ENCODE measurements at places on chromosomes 12 and 14.

DNA sequence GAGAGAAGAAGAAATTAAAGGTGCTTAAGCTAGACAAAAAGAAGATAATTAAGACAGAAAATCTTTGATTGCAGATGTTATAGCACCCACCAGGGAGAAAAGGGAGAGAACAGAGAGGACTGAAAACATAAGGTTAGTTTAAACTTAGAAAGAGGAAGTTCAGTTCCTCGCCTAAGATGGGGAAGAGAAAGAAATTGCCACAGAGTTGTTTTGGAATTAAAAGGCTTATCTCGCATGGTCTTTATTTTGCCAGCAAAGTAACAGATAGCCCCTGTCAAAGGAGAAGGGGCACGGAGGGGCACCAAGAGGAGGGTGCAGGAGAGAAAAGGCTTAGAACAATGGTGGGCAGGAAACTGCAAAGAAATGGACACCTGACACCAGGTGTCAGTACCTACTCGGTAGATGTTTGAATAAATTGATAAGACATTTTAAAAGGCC, 17.8 kb upstream of the OXA1L start:
- DNase-seq, result peak; percentile 48

GRCh38 chr12:58703866-58704265, 216.4 kb downstream of the LRIG3 start:
- DNase-seq, result no peak

DNA sequence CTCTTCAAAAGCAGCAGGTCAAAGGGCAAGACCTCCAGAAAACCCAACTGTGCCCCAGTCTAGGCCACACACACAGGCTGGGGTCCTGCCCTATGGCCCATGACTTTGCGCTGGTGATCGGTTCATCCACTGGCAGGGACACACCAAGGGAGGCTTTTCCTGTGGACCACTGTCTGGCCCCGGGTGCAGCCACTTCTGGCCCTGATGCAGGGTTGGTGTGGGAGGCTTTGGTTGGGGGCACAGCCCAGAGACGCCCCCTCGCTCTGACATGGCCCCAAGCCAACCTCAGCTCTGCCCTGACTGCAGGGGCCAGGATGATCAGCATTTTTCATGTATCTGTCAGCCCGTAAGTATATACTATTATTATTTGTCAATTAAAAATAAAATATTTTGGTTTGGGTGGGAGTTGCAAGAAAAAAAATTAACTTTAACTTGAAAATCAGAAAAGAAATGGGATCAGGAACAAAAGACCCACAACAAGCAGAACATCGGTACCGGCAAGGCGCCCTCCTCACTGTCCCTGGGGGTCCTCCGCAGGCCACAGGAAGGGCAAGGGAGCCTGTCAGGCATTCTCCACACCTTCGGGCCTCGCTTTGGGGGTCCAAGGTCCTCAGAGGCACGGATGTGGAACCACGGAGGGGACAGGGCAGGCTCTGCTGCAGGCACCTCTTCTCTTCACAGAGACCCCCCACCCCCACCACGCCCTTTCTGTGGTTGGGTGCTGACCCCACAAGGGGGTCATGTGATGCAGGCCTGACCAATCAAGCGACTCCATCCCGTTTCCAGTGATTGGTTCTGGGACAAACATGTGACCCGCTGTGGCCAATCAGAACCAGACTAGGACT, 181.5 kb upstream of the SFSWAP start:
- DNase-seq, result no peak

GRCh38 chr12:62379026-62379722, 87.5 kb upstream of the MON2 start:
- no peak for DNase-seq

GRCh38 chr12:52119398-52120254, 40.1 kb downstream of the SMIM41 start:
- DNase-seq, result peak; percentile 31

DNA sequence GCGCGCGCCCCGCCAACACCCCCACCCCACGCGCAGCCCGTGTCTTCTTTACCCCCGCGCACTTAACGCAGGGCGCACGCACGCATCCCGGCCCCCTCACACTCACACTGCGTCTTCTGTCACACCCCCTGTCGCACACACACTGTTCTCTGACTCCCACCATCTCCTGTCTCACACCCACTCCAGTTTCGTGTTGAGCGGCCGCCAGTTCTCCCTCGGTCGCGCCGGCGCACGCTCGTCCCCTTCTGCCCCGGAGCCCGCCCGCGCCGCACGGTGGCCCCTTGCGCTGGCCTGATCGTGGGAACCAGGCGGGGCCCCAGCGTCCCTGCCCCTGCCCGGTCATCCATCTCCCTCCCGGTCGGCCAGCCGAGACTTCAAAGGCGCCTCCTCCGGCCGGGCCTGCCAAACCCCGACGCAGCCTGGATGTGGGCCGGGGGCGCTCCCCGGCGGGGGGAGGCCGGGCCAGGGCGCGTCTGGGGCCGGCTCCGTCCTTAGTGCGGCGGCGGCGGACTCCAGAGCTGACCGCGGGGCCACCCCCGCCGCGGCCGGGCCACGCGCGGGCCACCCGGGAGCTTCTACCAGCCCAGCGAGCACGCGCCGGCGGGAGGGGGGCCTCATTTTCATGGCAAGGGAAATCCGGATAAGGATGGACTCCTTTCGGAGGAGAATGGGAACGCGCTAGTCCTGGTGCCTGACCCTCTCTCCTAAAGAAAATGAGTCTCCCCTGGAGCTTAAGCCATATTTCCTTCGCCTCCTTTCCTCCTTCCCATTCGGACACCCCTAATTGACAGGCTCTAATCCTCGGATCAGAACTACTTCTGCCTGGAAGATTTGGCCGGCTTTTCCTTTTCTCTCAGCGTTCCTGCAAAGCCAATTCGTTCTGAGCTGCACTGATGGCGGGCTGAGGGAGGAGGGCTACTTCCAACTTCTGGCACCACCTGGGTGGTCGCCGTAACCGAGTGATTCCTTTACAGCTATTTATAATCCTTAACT, 82.0 kb upstream of the HMGA2 start:
- no peak for DNase-seq

GRCh38 chr12:17304503-17305347, 698.8 kb upstream of the LMO3 start:
- DNase-seq, result no peak

GRCh38 chr14:59101476-59101875, 87.0 kb upstream of the DAAM1 start:
- no peak for DNase-seq

DNA sequence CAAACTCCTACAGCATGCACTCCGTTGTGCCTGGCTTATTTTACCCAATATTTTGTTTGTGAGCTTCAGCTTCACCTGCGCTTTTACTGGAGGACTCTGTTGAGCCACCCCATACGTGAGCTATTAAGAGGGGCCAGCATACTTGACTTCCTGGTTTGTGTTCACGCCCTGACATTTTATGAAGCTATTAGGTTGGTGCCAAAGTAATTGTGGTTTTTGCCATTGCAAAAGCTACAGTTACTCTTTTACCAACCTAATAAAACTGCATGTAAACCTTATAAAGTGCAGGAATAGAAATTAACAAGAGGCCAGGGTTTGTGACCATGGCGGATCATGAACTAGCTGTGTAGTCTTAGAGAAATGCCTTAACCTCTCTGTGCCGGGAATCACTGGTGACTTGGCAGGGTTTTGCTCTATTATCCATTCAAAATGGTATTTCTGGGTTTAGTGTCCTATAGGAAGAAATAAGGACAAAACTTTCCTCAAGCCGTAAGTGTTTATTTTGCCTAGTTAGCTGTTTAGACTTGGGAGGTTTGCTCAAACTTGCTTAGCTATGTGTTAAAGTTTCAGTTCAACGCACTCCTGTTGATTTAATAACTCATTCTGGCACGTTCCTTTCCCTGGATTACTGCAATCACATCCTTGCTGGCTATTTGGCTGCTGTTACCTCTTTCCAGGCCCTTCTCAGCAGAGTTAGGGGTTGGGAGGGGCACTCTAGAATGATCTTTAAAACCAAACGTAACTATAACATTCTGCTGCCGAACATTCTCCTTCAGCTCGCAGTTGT, 1027.6 kb downstream of the BCL11B start:
- no peak for DNase-seq

- no peak for DNase-seq
These were observed 421.2 kb downstream of the CCDC91 start for GRCh38 chr12:28611449-28611848.

- DNase-seq, result no peak
These were observed 23.4 kb downstream of the CLEC2D start for GRCh38 chr12:9692909-9693308.

- peak; percentile 89 for DNase-seq
These were observed 25.4 kb downstream of the ZBTB42 start for GRCh38 chr14:104826189-104826860.

DNA sequence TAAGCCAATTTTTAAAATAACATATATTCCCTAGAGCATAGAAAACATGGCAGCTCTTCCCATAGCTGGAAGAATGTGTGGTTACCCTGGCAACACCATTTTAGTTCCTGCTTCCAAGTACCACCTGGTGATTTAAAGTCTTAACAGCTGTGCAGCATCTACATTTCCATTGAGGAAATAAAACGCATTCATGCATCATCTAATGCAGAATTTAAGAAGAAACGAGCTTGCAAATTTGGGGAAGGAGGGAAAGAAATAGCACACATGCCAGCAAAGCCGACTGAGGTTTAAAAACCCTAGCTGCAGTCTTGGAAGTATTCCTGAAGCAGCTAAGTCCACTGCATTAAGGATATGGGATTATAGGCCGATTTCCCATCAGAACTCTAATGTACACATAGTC, 22.8 kb upstream of the SLC38A2 start:
- no peak for DNase-seq

DNA sequence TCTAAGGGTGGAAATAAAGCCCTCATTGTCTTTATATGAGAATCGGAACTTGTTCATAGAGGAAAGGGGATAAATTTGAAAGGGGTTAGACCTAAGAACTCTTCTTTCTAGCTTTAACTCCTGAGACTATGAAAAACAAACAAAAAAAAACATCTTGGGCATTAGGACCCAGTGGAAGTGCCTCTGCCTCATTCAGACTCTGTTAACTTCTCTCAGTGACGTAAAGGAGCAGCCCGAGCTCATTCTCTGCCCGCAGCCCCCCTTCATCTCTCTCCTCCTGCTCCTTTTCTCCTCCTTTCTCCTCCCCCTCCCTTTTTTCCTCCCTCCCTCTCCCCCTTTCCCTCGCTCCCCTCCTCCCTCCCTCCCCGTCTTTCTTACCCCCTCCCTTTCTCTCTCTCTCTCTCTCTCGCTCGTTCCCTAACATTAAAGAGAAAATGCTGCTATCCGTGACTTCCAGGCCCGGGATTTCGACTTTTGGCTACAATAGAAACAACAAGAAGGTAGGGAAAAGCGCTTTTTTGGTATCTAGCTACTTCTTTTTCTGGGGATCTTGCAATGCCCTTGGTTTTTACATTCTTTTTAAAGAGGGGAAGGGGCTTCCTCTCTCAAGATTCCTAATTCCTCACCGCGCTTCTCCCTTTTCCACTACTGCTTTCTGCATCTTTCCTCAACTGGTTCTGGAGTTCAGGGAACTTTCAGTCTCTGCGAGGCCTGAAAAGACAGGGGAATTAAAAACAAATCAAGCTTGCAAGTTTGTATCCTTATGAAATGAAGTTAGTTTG, at the start of gene RBMS2:
Gene RBMS2, plus strand, starts transcription at position 231 of the 782 bp plus-strand sequence. Its CDS starts 204 bp downstream, at position 435.
- DNase-seq, result peak; percentile 39

GRCh38 chr14:87000081-87000480, 992.9 kb downstream of the GALC start:
- no peak for DNase-seq

DNA sequence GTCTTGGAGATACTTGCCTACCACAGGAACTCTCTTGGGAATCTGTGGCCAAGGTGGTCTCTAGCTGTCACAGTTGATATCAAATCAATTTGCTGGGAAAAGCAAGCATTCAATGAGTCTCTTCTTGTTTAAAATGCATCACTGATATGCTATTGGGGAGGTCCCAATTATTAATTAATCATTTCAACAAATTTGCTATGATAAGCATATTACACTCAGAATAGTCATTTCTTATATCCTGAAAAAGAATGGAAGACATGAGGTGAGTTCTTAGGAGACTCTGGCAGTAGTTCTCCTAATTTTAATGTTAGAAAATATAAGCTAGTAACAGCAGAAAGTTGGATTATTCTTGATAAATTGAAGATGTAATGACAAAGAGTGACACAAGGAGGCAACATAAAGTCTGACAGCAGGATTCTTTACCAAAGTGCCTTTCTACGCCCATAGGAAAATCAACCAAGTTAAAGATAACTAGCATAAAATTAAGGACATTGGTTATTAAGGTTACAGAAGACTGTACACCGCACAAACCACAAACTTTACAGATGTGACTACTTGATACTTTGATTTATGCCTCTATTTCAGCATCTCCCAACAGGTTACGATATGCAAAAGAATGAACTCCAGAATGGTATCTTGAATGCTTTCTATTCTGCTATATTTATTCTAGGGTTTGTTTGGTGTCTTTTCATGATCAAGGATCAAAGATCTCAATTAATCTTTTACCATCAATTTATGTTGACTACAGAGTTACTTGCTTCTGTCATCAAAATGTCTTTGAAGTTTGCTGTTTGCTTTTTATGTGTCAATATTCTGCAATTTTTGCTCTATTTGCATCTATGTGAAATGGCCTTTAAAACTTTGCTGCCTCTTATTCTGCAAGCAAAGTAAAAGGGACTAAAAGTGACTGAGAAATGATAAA, 349.6 kb upstream of the CLEC14A start:
- no peak for DNase-seq

DNA sequence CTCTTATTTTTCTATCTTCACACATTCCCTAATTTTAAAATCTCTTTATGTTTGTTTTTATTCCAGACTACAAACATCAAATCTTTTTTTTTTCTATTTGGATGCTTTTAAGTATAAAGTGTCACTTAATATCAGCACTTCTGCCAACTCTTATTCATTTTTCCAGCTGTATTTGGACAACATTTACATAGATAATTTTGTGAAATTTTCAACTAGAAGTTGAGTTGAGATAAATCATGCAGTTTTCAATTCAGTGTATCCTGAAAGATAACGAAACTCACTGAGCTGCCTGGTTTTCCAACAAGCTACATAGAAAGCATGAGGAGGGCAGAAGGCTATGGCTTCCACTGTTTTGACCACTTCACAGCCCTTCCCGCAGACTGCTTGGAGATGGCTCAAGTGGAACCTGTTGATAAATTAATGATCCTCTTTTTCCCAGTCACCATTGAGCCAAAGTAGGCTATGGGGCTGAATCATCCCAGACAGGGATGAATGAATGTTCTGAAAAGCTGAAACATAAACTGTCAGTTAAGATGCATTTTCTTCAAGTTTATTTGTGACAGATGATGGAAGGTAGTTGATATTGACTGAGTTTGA, 213.9 kb downstream of the RAD51B start:
- no peak for DNase-seq
